ENCODE measurements at places on chromosomes 2 and 18. TPM values are rescaled to one million over a fixed set of nuclear protein-coding genes. Genes with fewer than 3 reads are reported as not detected.

RNF144A gene
- total RNA-seq: 18.3 TPM

HOXD11 gene
- total RNA-seq: 2.1 TPM

CHRNG gene
- not detected for total RNA-seq

BMP10 gene
- 0.43 TPM for total RNA-seq

TMEM200C gene
- total RNA-seq: 0.06 TPM

CERS6 gene
- total RNA-seq: 65.0 TPM

DCC gene
- total RNA-seq: 1.3 TPM

KLHL29 gene
- 2.6 TPM for total RNA-seq

TAF1B gene
- 9.4 TPM for total RNA-seq

ABCG5 gene
- total RNA-seq: 0.22 TPM

Measured in mucosa of descending colon (tissue), 3 donors.